Central memory CD8-positive, alpha-beta T cell (primary cell): ENCODE measurements at places on chromosomes 5 and 9.

DNA sequence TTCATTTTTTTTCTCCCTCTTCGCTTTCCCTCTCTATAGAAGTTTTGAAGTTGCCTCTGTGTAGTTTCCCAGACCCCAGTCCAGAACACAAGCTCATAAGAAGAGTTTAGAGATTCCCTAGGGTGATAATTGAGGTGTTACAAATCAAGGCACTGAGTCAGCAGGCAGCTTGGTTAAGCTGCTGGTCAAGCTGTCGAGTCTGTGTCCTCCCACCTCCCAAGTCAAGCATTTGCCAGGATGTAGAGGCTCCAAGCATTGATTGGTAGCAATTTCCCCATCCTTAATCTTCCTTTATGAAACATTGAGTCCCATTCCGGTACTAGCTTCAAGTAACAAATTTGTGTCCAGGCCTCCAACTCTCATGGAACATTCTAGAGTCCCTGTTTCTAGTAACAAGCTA is 47.5 kb upstream of the SLC1A1 start:
- no peaks in the 10 kb centered on the region for H3K36me3 ChIP-seq
- no peak for DNase-seq
- peaks cover 41% of the 10 kb centered on the region for H3K27me3 ChIP-seq
- no peaks in the 10 kb centered on the region for H3K4me1 ChIP-seq
- no peak overlapping the region for H3K4me3 ChIP-seq

- no peaks in the 10 kb centered on the region for H3K4me1 ChIP-seq
- H3K36me3 ChIP-seq, result no peaks in the 10 kb centered on the region
- H3K27ac ChIP-seq, result no peak overlapping the region
- no peak for DNase-seq
Observed at GRCh38 chr9:71826279-71826678, 58.0 kb upstream of the CEMIP2 start.

- no peak overlapping the region for H3K4me3 ChIP-seq
- no peak overlapping the region for H3K27ac ChIP-seq
- DNase-seq, result no peak
- no peaks in the 10 kb centered on the region for H3K36me3 ChIP-seq
- H3K27me3 ChIP-seq, result peaks cover 10% of the 10 kb centered on the region
Observed at GRCh38 chr9:115373710-115374045, 255.7 kb upstream of the TNC start.

DNA sequence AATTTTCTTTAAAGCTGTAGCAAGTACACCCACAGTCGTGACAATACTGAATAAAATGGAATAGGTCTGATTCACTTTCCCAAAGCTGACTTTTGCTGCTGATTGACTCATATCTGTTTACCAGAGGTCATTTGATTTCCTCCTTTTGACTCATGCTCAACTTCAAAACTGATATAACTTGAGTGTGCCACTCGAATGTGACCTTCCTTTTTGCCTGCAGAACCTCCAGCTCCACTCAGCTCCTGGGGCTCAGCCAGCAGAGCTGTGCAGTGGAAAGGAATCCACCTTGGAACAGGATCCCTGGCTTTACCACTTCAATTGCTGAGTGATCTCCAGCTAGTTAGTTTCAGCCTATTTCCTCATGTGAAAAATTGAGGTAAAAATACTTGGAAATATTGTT is 84.1 kb downstream of the FEM1C start:
- H3K36me3 ChIP-seq, result no peaks in the 10 kb centered on the region
- no peak overlapping the region for H3K4me3 ChIP-seq
- peaks cover 9% of the 10 kb centered on the region for H3K27me3 ChIP-seq
- no peak overlapping the region for H3K27ac ChIP-seq

- peaks cover 62% of the 10 kb centered on the region for H3K4me1 ChIP-seq
- no peaks in the 10 kb centered on the region for H3K27me3 ChIP-seq
- H3K27ac ChIP-seq, result no peak overlapping the region
- no peak for DNase-seq
Observed at GRCh38 chr5:154220625-154221024, 30.1 kb downstream of the GALNT10 start.

- peaks cover 19% of the 10 kb centered on the region for H3K4me1 ChIP-seq
- peaks cover 83% of the 10 kb centered on the region for H3K27me3 ChIP-seq
- H3K27ac ChIP-seq, result no peak overlapping the region
- no peak for DNase-seq
- peak overlapping the region; percentile 76 for H3K4me3 ChIP-seq
Observed at GRCh38 chr9:2622461-2623287, 1.1 kb downstream of the VLDLR start.

- H3K4me1 ChIP-seq, result peaks cover 41% of the 10 kb centered on the region
- no peak overlapping the region for H3K4me3 ChIP-seq
Observed at GRCh38 chr9:15231788-15232635, 75.0 kb downstream of the TTC39B start.

DNA sequence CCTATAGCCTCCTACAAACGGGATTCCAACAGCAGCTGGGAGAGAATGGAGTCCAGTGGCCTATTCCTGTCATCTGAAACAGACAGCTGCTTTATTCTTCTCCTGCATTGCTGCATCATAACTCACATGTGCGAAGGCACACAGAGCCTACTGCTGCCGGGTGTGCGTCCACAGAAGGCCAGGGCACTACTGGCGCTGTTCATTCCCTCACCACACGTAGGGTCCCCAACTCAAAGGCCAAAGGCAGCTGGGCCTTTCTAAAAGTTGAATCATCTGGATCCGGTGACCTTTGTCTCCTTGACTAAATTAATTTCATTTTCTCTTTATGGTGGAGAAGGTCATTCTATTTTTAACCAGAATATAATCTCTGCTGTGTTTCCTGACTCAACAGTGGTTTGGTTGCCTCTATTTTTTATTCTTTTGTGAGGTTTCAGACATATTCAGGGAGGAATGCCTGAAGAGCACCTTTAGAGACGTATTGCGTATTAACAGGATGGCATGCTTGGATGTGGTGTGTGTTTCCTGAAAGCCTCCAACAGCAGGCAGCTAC is 10.8 kb upstream of the SPATA24 start:
- no peaks in the 10 kb centered on the region for H3K27me3 ChIP-seq
- no peak overlapping the region for H3K4me3 ChIP-seq
- no peaks in the 10 kb centered on the region for H3K4me1 ChIP-seq
- no peak for DNase-seq

DNA sequence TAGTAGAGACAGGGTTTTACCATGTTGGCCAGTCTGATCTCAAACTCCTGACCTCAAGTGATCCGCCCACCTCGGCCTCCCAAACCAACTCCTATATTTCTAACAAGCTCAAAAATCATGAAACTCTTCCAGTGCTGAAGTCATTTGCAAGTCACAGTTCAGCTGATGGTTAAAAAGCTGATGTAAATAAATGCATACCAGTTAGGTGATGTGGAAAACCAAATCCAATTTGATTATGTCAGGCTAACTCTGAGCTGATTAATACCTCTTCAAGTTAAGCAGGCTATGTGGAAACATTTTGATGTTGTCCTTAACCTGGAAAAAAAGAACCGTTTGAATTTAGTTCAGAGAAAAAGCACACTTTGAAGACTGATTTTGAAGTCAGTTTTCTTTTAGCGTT is 51.0 kb downstream of the TMEM252 start:
- no peak overlapping the region for H3K4me3 ChIP-seq
- no peak for DNase-seq
- H3K27me3 ChIP-seq, result peaks cover 57% of the 10 kb centered on the region
- H3K4me1 ChIP-seq, result no peaks in the 10 kb centered on the region
- H3K36me3 ChIP-seq, result no peaks in the 10 kb centered on the region

DNA sequence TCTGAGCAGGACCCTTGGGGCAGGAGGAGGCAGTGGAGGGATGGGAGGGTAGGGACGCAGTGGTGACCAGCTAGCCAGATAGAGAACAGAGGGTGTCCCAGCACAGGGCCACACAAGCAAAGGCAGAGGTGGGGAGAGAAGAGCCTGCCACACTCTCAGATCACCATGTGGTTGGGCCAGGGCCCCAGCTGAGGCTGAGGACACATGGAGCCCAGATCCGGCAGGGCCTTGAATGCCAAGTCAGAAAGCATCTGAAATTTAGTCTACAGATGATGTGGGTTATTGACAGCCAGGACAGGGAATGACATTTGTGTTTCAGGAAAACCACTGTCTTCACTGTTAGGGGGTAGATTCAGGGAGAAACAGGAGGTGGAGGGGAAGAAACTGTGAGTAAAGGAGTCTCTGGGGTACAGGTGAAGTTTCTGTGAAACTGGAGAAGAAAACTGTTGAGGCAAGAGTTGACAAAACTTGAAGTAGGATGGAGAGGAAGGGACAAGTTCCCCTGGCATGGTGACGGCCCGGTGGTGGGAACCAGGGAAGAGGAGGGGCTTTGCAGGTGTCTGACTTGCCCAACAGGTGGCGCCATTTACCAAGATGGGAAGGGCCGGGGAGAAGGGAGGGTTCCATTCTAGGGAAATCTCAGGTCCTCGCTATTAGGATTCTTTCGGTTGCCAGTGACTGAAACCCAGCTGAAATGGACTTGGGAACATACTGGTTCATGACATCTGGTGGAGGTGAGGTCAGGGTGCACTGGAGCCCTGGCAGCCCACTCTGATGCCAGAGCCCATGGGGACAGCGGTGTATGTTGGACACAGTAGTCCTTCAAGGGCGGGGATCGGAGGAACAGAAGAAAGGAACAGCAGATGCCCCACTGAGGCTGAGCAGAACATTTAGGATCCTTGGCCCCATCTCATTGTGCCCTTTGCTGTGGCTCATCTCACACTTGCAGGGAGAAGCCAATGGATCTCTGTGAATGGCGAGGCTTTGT is 100.1 kb downstream of the KCNIP1 start:
- no peak overlapping the region for H3K4me3 ChIP-seq
- no peaks in the 10 kb centered on the region for H3K4me1 ChIP-seq
- H3K36me3 ChIP-seq, result peaks cover 2% of the 10 kb centered on the region
- DNase-seq, result no peak
- H3K27ac ChIP-seq, result no peak overlapping the region

- no peaks in the 10 kb centered on the region for H3K27me3 ChIP-seq
- H3K27ac ChIP-seq, result peak overlapping the region; percentile 75
- peak overlapping the region; percentile 72 for H3K4me3 ChIP-seq
Observed at GRCh38 chr5:151143645-151144044, 13.9 kb downstream of the ANXA6 start.

DNA sequence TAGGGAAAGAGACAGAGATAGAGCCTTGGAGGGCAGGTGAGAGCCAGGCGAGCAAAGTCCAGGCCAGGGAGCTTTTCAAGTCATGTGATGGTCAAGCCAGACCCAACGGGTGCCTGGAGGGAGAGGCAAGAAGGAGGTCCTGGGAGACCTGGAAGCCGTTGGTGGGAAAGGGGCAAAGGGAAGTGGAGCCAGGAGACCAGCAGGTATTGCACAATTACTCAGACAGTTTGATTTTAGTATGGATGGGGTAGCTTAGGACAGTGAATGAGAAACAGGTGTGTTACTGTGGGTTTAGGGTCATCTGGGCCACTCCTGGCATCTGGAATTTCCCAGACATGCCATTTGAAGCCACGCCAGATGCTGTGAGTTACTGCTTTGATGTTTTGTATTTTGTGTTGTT is 5.1 kb downstream of the SECISBP2 start:
- peak overlapping the region; percentile 69 for H3K27ac ChIP-seq
- H3K4me3 ChIP-seq, result no peak overlapping the region
- H3K4me1 ChIP-seq, result peaks cover 55% of the 10 kb centered on the region
- DNase-seq, result no peak
- peaks cover 42% of the 10 kb centered on the region for H3K36me3 ChIP-seq
- no peaks in the 10 kb centered on the region for H3K27me3 ChIP-seq

GRCh38 chr5:74409712-74410111 is 230.8 kb downstream of the ENC1 start:
- H3K27ac ChIP-seq, result no peak overlapping the region
- H3K4me1 ChIP-seq, result no peaks in the 10 kb centered on the region
- no peak for DNase-seq
- H3K36me3 ChIP-seq, result no peaks in the 10 kb centered on the region
- H3K4me3 ChIP-seq, result no peak overlapping the region

DNA sequence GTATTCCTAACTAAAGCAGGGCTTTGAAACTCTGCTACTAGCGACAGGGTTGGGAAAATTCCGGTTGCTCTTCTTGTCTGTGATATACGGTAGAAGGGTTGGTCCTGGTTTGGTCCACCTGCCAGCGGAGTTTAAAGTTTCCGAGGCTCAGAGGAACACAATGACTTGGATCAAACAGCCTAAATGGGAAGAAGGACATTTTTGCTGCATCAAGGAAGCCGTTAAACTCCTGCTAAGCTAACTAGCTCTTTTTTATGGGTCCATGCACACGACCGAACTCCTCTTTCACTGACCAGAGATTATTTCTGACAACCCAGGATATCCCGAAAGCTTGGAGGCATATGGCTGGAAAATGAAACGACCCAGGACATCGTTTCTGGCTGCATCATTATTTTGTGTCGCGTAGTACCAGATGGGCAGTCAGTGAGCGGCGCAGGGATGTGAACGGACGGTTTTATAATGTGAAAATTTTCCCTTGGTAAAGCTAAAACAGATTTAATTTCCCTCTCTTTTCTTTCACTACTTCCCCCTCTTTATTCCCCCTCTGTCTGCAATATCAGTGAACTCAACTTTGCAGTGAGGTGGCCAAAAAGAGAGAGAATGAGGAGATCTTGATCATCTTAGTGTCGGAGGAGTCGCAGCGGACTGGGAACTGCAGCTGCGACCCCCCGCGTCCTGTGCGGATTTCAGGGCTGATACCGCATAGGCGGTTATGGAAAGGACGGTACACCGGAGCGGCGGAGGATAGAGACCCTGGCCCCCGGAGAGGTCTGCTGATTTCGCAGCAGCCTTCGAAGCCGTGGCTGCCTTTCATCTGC is at the start of gene LURAP1L:
Gene LURAP1L, plus strand, starts transcription at position 160 of the 818 bp plus-strand sequence. CDS start 696 bp downstream, outside the sequence.
- H3K4me3 ChIP-seq, result peak within 1 kb of the TSS; percentile 18
- no peak within 1 kb of the TSS for H3K27ac ChIP-seq
- no peak for DNase-seq

DNA sequence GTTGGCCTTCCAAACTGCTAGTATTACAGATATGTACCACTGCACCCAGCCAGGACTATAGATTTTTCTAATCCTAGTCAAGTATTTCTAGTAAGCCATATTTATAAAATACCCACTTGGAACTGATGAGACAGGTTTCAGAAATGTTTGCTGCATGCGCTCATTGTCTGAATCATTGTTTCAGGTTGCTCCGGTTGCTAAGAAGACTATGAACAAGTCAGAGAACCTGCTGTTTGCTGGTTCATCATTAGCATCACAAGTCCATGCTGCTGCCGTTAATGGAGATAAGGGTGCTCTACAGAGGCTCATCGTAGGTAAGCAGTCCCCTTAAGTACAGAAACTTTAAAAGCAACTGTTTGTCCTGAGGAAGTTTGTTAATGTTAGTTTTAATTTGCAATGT is 5.3 kb downstream of the INVS start:
- H3K4me1 ChIP-seq, result peaks cover 9% of the 10 kb centered on the region
- peaks cover 1% of the 10 kb centered on the region for H3K36me3 ChIP-seq
- no peak overlapping the region for H3K27ac ChIP-seq
- no peak overlapping the region for H3K4me3 ChIP-seq
- H3K27me3 ChIP-seq, result no peaks in the 10 kb centered on the region
- no peak for DNase-seq

- no peak overlapping the region for H3K27ac ChIP-seq
- no peaks in the 10 kb centered on the region for H3K27me3 ChIP-seq
- H3K4me1 ChIP-seq, result peaks cover 50% of the 10 kb centered on the region
Observed at GRCh38 chr9:124392254-124392870, 22.9 kb downstream of the PSMB7 start.

GRCh38 chr9:105881654-105882349 is 187.5 kb downstream of the TMEM38B start:
- no peak overlapping the region for H3K4me3 ChIP-seq
- H3K27me3 ChIP-seq, result no peaks in the 10 kb centered on the region
- H3K4me1 ChIP-seq, result no peaks in the 10 kb centered on the region
- no peak overlapping the region for H3K27ac ChIP-seq
